ENCODE measurements at places on chromosomes 16 and 17.
A peak's percentile ranks its signal among the peaks of the same experiment; 100 is the strongest.

- no peak for DNase-seq
These were observed 29.3 kb upstream of the GSG1L start for GRCh38 chr16:28092721-28093384.

- no peak for DNase-seq
These were observed 18.5 kb downstream of the FAM117A start for GRCh38 chr17:49745175-49746139.

DNA sequence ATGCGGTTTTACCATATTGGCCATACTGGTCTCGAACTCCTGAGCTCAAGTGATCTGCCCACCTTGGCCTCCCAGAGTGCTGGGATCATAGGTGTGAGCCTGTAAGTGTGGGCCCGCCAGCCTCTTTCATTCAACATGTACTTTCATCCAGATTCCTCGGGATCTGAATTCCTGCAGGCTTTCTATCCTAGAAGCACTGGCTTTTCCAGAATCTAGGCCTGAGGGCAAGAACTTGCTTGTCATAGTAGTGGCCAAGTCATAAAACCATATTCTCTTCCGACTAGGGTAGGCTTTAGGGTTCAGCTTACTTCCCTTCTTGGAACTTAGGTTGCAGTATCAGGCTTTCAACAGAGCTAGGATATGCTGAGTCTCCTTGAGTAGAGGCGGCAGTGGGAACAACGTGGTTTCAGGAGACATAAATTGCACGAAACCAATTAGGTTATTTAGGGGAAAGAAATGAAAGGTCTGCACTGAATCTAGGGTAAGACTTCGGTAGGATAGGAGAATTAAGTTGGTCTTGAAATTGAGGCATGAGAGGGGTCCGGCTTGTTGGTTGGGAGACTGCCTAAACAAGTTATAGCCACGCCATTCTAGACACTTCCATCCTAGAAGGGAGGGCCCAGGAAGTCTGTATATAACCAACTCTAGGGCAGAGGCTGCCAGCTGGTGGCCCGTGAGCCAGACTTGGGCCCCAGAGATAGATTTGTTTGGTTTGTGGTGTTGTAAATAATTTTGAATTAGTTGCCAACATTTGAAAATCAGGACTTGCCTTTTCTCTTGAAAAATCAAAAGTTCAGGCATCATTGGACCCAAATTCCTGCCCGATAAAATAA lies 15.6 kb downstream of the SLC7A6 start:
- no peak for DNase-seq

DNA sequence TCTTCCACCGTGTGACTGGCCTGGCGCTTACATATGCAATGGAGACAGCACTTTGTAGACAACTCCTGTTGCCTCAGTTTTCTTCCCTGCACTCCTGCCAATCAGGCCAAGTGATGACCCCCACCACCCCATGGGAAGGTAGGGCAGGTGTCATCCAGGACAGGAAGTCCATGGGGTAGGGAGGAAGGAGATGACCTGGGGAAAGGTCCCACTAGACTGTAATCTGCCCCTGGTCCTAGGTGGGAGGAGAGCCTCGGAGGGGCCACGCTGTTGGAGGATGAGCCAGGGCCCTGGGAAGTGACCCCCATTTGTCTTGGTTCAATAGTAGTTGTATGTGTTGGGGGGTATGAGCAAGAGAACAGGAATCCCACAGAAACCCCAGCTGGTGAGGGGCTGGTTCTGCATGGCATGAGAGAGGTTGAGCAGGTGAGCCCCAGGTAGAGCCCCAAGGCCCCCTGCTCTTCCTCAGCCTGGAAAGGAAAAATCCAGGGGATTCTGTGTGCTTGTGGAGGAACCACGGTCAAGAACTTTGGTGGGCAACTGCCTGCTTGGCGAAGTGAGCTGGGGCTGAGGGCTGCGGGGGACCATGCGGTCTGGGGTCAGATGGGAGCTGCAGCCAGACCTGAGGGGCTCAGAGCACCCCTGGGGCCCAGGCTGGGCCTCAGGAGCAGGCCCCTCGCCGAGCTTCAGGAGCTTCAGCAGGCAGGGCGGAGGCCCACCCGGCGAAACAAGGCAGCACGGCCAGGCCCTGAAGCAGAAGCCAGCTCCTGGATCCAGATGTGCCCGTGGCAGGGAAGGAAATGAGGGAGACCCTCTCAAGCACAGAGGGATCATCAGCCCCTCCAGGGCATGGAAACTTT lies 50.7 kb downstream of the NT5M start:
- no peak for DNase-seq

- DNase-seq = no peak
These were observed 43.2 kb downstream of the TSC2 start for GRCh38 chr16:2090777-2091546.

DNA sequence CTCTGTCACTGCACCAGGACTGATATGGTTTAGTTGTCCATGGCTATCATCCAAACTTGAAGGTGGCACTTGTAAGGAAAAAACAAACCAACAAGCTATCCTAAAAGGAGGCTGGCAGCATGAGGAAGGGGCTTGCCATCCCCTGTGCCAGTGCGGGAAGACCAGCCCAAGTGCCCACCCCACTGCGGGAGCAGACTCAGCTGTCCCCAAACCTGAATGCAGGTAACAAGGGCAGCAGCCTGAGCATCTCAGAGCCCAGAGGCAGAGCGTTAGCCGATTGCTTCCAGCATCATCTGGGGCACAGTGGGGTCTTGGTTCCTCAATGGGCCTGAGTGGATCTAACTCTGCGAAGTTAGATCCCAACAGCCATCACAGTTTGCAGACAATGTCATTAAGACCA lies 29.2 kb upstream of the C16orf78 start:
- DNase-seq = no peak

- no peak for DNase-seq
These were observed 8.1 kb upstream of the TIMP2 start for GRCh38 chr17:78933025-78933958.

DNA sequence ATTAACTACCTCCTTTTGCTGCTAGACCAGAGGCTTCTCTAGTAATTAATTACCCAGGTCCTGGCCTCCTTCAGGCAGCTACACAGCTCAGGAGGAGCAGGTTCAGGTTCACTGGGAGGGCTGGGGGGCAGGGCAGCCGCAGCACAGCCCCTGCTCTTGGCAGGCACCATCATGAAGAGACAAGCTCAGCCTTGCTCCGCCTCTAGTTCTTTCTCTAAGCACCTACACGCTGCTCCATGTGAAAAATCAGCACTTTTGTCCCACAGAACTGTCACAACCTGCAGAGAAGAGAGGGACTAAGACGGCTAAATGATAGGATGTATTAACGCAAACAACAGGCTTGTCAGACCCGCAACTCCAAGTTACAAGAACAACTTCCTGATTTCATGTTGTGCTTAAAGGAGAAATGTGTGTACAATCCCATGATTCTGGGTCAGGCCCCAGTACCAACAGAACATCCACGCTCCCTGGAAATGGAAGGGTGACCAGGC lies 53.4 kb downstream of the GRB2 start:
- DNase-seq = no peak

- DNase-seq = no peak
These were observed 651.8 kb downstream of the CDH11 start for GRCh38 chr16:64469906-64470702.

DNA sequence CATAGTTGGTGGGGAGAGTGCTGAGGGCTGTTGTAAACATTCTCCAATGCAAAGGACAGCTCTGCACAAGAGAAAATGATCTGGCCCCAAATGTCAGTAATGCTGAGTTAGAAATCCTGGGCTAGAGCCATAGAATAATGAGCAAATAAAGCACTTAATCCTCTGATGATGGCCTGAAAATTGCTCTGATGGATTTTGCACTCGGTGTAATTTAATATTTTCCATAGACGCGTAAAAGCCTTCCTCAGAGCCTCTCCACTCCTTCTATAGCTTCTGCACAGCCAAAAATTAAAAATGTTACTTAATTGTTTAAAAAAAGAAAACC lies 23.7 kb downstream of the FAM20A start:
- DNase-seq = no peak

DNA sequence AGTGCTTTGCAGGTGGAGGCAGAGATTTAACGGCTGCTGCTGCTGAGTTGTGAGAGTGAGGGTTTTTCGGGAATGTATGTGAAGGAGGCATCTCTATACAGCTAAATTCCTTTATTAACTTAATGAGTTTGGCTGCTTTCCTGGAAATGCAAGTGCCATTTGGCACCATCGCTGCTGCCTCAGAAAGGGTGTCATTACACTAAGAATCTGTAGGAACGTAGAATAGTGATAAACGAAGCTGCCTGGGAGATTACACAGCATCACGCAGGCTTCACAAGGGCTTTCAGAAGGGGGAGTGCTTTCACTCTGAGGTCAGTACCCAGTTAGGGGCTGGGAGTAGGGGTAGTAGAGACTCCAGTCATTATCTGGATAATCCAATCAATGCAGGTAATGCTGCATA lies 14.1 kb upstream of the NLRP1 start:
- DNase-seq = no peak

DNA sequence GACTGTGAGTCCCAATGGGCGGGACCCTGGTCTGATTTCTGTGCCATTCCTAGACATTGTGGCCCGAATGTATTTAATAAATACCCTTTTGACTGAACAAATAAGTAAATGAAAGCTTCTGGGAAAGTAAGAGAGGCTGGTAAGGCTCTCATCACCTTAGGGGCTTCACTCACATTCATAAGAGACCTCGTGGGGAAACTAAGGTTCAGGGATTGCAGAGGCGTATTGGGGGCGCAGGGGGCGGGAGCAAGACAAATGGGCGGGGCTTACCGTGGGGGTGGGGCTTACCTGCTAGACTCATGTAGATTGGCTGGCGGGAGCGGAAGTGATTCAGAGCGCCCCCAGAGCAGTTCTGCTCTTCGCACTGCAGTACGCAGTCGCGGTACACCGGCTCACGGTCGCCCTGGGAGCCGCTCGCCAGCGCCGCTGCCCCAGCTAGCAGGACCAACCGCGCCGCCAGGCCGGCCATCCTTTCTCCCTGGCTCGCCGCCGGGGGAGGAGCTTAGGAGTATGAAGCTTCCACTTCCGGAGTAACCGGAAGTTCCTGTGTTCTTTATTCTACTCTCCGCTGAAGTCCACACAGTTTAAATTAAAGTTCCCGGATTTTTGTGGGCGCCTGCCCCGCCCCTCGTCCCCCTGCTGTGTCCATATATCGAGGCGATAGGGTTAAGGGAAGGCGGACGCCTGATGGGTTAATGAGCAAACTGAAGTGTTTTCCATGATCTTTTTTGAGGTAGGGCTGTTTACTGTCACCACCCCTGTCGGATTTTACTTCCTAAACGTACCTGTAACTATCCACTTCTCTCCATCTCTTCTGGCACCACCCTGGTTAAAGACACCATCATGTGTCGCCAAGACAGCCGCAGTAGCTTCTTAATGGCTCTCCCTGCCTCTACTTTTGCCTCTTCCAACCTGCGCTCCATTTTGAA lies at the start of gene PGAP3:
TSS of gene PGAP3 (minus strand) at position 512 of the 929 bp plus-strand sequence. CDS start at position 469, 43 bp downstream.
- DNase-seq = peak; percentile 81

DNA sequence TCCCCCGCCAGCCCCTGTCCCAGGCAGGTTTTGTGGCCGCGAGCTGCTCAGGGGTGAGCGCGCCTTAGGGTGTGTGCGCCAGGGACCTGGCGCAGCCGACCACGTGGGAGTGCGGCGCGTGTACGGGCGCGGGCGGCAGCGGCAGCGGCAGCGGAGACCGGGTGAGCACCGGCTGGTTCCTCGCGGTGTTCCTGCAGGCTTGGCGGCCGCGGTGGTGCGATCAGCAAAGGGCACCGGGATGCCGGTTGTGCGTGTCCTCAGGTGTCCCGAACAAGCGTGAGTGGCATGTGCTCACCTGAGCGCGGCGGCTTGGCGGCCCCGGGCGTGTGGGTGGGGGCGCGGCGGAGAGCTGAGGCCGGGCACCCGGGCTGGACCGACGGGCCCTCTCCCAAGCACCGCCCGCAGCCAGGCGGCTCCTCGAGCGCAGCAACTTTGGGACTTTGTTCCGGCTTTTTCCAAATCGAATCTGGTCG lies 381 bp upstream of the HSD11B2 start:
- DNase-seq = no peak

- DNase-seq = peak; percentile 39
These were observed 74.9 kb upstream of the BCAR1 start for GRCh38 chr16:75326333-75326732.

- no peak for DNase-seq
These were observed 1.3 kb upstream of the NUTF2 start for GRCh38 chr16:67845291-67846062.

- DNase-seq = no peak
These were observed 35.6 kb downstream of the NLRC3 start for GRCh38 chr16:3541527-3542155.

GRCh38 chr17:49101054-49101534 lies 31.5 kb upstream of the B4GALNT2 start:
- no peak for DNase-seq

DNA sequence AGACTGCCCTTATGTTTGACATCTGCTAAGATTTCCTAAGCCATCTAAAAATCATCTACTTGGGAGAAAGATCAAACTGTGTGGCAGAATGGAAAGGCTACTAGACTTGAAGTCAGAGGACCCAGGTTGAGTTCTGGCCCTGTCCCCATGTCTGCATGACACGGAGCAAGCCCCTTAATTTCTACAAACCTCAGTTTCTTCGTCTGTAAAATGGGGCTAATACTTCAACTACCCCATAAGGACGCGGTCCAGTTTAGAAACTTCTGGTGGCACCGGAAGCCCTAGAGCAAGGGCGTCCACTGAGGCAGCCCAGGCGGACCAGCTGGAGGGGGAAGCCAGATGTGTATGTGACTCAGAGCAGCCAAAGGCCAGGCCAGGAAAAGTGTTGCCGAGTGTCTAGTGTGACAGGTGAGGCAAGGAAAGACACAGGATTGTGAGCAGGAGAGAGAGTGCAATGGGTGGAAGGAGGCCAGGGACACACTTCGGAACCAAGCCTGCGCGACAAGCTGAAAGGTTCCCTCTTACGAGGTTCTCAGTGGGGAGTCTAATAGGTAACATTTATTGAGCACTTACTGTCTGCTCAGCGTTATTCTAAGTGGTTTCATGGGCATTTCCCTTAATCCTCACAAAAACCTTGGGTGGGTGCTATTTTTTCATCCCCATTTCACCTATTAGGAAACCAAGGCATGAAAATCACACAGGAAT lies 17.8 kb upstream of the PITPNM3 start:
- no peak for DNase-seq

GRCh38 chr16:88424587-88425235 lies 28.4 kb upstream of the ZFPM1 start:
- no peak for DNase-seq

GRCh38 chr17:14616528-14616927 lies 315.6 kb downstream of the HS3ST3B1 start:
- DNase-seq = no peak

- DNase-seq = no peak
These were observed 27.3 kb upstream of the STH start for GRCh38 chr17:45971698-45972141.

- DNase-seq = no peak
These were observed 759 bp upstream of the PAM16 start for GRCh38 chr16:4351880-4352279.
